Omental fat pad (tissue), 4 donors: ENCODE measurements at places on chromosomes 6 and 20. TPM values are rescaled to one million over a fixed set of nuclear protein-coding genes. Genes with fewer than 3 reads are reported as not detected.

The BACH2 gene
- total RNA-seq: 9.4 TPM

The TAB2 gene
- 57.3 TPM for total RNA-seq

DNA sequence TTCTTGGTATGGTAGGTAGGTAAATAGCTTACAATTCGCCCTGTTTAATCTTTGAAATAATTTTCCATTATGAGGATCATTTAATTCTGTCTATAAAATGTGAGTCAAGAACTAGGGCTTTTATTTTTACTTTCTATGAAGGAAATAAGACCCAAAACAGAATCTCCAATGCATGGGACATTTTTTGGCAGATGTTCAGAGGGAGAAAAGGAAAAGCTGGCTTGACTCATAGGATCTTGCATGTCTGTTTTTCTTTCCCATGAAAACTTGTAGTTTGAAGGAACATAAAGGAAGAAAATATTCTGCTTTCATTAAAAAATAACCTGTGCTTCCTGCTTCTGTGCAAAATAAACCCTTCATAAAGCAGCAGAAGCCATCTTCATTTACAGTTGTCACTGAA, 143.1 kb upstream of the INSM1 start:
- no peak for DNase-seq

The NKX2-4 gene
- total RNA-seq: not detected

The SYCP2 gene
- 3.0 TPM for total RNA-seq

- no peak for DNase-seq
Observed at GRCh38 chr6:166430269-166430668, 47.5 kb upstream of the MPC1 start.

The DEFB125 gene
- total RNA-seq: not detected

The TMEM244 gene
- total RNA-seq: not detected

DNA sequence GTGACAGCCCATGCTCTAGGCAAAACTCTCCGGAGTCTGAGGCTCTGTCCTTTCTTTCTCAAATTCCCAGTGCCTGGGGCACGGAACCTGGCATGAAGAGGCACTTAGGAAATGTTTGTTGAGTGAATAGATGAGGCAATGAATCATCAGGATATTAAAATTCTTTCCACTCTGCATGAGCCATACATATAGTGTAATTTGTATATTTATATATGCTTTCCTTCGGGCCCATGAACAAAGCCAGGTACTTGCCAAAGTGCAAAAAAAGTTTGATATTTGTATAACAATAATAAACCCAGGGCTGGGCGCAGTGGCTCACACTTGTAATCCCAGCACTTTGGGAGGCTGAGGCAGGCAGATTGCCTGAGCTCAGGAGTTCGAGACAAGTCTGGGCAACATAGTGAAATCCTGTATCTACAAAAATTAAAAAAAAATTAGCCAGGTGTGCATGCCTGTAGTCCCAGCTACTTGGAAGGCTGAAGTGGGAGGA, 212.3 kb upstream of the ZNF217 start:
- DNase-seq: no peak

DNA sequence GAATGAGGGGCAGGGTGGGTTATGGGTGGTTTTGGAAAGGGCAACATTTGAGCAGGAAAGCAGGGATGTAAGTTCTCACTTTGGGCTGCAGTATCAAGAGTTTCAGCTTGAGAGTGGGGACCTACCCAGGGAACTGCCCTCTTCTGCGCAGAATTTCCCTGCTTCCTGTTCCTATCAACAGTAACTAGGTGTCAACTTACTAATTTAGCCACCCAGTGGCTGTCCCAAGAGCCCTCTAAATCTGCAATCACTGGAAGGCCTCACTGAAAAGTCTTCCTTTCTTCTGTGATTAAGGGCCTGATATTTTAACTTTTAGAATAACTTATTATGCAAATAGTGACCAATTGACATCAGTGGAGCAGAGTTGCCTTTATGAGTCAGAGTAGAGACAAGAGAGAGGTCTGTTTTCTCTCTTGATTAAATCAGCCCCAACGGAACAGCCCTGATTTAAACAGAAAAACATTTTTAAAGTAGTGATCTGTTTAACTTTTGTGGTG, 118.2 kb upstream of the RIPOR2 start:
- no peak for DNase-seq

The PDE7B gene
- total RNA-seq: 10.1 TPM

DNA sequence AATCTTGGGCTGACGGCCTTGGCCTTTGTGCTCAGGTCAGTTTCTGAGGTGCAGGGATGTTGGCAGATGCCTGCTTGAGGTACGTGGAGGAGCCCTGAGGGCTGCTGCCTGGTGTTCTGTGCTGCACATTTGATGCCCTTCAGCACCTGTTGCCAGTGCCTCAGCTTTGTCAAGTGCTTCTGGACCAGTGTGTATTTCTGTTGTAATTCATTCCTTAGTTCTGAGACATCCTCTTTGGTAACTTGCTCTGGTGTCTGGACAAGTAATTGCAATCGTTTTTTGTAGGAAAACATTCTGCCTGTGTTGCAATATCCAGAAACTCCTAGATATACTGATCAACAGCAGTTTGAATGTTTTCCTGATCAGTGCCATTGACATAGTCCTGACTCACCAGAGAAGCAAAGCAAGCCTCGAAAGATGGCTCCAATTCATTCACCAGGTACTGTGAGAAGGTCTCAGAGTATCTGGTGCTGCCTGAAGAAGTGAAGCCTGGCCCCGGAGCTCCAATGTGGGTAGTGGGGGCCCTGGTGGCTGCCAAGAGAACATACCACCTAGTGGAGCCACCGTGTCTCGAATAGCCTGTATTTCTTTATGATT, 26.7 kb downstream of the ZNF337 start:
- no peak for DNase-seq

The ADTRP gene
- 2.4 TPM for total RNA-seq
